ENCODE measurements at places on chromosomes 16 and 17. TPM values are rescaled to one million over a fixed set of nuclear protein-coding genes. Genes with fewer than 3 reads are reported as not detected.
A peak's percentile ranks its signal among the peaks of the same experiment; 100 is the strongest.

- ATAC-seq, result peak; percentile 65
Observed at GRCh38 chr17:47315451-47316266, 8.1 kb upstream of the EFCAB13 start.

DNA sequence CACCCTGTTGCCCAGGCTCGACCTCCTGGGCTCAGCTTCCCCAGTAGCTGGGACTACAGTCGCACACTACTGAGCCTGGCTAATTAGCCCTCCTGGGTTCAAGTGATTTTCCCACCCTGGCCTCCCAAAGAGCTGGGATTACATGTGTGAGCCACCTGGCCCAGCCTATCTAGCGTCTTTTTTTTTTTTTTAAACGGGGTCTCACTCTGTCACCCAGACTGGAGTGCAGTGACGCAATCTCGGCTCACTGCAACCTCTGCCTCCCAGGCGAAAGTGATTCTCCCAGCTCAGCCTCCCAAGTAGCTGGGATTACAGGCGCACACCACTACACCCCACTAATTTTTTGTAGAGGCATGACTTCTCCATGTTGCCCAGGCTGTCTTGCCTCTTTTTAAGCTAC, 33.3 kb downstream of the GLG1 start:
- ATAC-seq, result no peak

GRCh38 chr17:78399693-78400144, 21.3 kb downstream of the PGS1 start:
- no peak for ATAC-seq

MMP28 gene
- total RNA-seq, result 79.7 TPM

DNA sequence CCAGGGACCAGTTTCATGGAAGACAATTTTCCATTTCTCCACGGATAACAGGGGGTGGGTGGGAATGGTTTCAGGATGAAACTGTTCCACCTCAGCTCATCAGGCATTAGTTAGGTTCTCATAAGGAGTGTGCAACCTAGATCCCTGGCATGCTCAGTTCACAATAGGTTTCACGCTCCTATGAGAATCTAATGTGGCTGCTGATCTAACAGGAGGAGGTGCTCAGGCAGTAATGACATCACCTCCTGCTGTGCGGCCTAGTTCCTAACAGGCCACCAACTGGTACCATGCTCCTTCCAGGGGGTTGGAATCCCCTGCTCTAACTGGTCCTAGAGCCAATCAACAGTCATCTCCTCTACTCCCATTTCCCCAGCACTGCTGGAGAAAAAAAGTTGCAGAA, 19.9 kb downstream of the TEX14 start:
- no peak for ATAC-seq

TM4SF5 gene
- not detected for total RNA-seq

NXPH3 gene
- total RNA-seq, result 25.1 TPM

Data from gastroesophageal sphincter (tissue), 4 donors.